CD4-positive, alpha-beta T cell (primary cell): ENCODE measurements at places on chromosomes 2 and 18.

GRCh38 chr2:40758401-40759155 is 306.7 kb upstream of the SLC8A1 start:
- no peak for DNase-seq

DNA sequence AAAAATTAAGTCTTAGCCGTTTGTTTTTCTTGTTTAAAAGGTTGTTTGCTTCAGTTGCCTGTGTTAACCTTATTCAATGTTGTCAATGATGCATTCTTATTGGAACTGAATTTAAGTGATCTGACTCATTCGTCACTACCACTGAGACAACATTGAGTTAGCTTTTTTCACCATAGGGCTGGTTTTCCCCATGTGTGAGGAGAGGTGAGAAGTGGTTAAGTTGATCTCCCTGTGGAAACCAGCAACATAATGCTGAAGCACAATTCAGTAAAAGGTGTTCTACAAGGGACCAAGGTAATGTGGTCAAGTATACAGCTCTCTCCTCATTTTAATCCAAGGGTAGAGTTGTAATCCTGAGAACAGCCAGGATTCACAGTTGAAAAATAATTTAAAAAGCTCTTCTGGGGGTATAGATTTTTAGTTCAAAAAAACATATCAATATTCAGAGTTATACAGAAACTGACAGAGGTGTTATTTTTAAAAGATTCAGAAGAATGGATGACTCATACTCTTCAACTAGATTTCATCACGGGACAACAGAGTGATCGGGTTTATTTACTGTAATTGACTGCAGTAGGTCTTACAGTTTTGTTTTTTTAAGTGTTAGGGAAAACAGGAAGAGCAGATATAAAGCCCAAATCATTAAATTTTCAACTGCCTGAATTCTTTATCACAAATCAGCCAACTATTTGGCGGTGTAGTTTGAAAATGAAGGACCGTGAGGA is 12.6 kb downstream of the NOP58 start:
- no peak for DNase-seq

GRCh38 chr2:1778566-1778965 is 34.3 kb upstream of the PXDN start:
- DNase-seq: no peak

DNA sequence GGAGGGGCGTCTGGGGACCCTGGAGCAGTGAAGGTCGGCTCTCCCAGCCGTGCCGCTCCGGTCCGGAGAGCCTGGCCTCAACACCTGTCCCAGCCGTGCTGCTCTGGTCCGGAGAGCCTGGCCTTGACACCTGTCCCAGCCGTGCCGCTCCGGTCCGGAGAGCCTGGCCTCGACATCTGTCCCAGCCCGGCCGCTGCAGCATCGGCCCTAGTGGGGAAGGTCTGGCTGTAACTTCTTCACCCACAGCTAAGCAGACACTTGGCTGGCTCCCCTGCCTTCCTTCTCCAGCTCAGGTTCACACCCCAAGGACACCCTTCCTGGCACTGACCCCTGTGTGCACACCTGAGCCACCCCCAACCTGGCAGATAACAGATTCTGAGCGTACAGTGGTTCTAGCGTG is 4.6 kb downstream of the KCNG2 start:
- DNase-seq: no peak

DNA sequence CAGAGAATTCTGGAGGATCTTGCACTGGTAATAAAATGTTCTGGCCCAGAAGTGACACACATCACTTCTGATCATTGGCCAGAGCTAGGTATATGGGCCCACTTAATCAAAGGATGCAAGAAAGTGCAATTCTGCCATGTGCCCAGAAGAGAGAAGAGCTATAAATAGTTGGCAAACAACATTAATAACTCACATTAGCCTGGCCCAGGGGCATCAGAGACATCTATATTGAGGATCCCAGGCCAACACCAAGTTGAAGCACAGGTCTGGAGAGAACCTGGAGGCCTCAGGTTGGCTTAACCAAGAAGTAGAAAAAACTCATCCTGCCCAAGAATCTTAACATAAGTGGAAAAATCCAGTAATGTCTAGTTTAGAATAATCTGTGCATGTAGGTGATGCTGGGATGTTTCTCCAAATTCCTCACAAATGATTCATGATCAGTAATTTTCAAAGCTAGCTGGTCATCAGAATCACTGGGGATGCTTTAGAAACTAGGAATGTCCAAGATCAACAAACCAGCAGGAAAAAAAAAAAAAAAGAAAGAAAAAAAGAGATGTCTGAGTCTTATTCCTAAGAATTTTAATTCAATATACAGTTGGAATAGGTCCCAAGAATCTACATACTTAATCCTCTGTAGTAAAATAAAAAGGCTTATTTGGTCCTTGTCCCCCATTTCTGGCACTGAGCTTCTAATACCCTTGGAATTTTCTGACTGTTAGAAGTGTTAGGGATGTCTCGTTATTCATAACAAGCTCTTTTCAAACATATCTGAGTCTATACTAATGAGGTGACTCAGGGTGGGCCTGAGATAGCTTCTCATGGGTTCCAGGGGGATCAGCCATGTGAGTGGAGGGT is 35.0 kb upstream of the EVA1A start:
- no peak for DNase-seq

- DNase-seq: no peak
These were observed 46.7 kb upstream of the B3GNT7 start for GRCh38 chr2:231348704-231349373.
